ENCODE measurements at places on chromosomes 13 and 19.

DNA sequence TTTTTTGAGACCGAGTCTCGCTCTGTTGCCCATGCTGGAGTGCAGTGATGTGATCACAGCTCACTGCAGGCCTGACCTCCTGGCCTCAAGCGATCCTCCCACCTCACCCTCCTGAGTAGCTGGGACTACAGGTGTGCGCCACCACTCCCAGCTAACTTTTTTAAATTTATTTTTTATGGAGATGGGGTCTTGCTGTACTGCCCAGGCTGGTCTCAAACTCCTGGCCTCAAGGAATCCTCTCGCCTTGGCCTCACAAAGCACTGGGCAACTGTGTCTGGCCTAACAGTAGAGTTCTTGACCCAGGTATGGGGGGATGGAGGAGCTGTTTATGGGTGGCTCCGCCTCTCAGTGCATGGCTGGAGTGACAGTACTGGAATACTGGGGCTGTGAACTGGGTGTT is 59.6 kb downstream of the SMARCA4 start:
- DNase-seq = no peak

- DNase-seq = no peak
Measured at GRCh38 chr13:28046981-28047380, 53.4 kb downstream of the FLT3 start.

GRCh38 chr13:24834902-24835510 is 71.0 kb downstream of the RNF17 start:
- no peak for DNase-seq

DNA sequence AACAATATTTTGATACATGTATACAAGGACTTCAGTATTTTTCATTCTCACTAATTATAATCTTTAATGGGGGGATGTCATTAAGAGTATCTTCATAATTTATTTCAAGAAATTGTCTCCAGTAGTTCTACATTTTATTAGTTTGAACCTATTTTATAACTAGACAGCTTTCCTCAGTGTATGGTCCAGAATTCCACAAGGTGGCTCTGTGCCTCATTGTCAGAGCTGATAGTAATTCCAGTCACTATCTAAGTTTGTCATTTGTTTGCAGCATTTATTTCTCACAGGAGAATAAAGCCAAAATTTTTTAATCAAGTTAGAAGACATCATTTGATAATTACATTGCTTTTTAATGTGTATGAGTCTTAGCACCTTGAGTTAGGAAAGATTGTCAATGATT is 1633.0 kb upstream of the PCDH20 start:
- DNase-seq = no peak

- DNase-seq = no peak
Measured at GRCh38 chr13:63838366-63839110, 2422.9 kb upstream of the PCDH20 start.

DNA sequence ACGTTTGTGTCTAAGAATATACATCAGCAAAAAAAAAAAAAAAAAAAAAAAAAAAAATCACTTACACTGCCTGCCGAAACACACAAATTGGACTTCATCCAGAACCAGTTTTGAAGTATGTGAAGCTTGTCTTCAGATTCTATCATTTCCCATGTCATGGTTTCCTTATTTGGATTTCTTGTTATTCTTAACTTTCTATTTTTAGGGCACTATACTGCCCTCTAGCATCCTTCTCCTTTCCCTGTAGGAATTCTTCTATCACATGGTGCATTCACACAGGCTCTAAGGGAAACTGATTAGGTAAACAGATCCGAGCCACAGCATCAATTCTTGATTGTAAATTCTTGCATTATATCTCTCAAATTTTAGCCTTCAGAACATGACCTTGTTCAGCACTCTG is 1507.5 kb downstream of the OLFM4 start:
- no peak for DNase-seq

DNA sequence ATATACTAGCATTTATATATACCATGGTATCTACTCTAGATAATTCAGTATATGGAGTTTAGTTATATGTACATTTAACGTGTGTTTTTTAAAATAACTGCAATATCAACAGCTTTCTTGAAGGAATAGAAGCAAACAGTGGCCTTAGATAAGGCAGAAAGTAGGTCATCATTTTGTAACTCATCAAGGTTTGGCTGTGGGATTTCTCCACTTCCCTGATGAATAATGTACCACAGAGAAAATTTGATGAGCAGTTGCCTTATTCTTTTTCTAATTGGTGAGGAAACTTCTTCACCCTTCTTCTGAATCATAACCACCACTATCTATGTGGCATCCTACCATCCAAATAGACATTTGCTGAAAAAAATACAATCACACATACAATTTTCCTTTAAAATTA is 590.2 kb upstream of the SPRY2 start:
- DNase-seq = no peak

DNA sequence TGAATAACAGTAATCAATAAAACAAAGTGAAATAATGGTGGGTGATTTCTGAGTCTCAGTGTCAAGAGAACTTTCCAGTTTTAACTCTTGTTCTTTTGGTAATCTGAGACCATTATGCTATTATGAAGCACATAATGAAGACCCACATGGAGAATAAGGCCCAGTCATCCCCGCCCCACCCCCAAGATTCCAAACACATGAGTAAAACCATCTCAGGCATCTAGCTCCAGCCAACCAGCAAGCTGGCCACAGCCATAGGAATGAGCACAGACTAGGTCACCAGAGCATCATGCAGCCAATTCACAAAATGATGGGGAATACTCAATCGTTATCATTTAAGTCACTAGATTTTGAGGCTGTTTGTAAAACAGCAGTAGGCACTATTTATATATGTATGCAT is 1769.0 kb upstream of the PCDH20 start:
- no peak for DNase-seq

GRCh38 chr13:108968566-108968965 is 339.2 kb downstream of the MYO16 start:
- DNase-seq = no peak

DNA sequence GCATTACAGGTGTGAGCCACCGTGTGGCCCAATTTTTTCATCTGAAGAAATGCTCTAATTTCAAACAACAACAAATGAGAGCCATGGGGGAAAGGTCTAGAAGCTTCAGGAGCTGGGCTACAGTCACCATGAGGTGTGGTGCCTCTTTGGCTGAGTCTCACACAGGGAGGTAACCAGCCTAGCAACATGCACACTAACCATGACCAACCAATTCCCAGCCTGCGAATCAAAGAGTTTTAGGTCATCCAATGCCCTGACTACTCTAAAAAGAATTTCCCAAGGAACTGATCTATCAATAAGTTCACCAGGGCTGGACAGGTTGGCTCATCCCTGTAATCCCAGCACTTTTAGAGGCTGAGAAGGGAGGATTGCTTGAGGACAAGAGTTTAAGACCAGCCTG is 29.9 kb downstream of the PBX4 start:
- no peak for DNase-seq

DNA sequence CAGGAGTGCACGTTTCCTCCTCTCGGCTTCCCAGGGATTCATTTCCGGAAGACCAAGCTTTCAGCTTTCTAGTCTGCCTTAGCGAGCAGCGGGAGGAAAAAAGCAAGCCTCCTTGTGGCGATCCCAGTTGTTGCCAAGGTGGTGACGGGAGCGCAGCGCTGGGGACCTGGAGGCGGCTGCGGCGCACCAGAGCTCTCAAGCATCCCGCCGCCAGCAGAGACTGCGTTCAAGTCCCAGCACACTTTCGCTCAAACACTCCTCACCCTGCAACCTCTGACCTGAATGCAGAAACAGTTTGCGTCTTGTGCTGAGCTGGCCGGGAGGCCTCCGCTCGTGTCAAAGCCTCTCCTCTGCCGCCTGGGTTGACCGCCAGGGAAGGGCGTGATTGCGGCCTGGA is 4.9 kb downstream of the GSX1 start:
- no peak for DNase-seq

DNA sequence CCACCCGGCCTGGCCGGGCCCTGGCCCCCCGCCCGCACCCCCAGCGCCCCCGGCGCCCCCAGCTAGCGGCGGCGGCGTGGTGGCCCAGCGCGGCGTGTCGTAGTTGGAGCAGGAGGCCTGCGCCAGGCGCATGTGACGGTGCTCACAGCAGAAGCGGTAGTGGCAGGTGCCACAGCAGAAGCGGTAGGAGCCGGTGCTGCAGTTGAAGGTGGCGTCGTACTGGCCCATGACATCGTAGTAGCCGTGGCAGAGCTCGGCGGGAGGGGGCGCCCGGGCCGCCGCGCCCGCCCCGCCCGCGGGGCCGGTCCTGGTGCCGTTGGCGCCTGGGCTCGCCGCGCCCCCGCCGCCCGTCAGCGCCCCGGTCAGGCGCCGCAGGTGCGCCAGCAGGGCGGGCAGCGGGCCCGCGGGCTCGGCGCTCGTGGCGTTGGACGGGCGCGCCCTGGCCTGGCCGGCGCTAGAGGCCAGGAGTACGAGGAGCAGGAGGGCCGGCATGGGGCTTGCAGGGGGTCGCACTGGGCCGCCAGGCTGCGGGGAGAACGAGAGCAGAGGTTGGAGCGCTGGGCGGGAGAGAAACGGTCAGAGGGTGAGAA is 633 bp downstream of the SHISA7 start:
- no peak for DNase-seq

DNA sequence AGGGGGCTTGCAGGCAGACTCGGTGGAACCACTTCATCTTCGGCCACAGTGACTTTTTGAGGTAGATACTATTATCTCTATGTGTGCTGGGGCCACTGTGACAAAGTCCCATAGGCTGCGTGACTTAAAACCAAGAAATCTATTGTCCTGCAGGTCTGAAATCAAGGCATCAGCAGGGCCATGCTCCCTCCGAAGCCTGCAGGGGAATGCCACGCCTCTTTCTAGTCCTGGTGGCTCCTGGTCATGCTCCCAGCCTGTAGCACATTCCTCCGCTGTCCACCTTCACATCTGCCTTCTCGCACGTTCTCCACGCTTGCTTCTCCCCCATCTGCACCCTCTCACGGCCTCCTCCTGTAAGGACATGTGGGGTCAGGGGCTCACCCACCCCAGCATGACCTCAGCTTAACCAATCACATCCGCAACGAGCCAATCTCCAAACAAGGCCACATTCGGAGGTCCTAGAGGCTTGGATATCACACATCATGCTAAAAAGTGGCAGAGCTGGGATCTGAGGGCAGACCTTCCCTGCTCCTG is 21.0 kb upstream of the RAB20 start:
- no peak for DNase-seq

DNA sequence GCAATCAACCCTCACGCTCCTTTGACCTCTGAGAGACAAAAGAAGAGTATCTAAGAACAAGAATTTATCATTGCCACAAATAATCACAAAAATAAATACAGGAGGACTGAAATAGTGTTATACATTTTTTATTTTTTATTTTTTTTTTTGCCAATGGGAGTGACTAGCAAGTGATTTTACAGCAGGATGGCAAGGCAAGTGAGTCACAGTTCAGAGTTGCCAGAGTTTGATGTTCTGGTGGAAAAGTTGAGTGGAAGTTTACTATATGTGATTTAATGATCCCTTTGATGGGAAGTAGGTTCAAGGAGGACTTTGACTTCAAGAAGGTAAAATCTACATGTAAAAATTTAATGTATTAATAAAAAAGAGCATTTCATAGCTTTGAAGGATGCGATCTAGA is 2691.4 kb downstream of the PCDH9 start:
- no peak for DNase-seq

- no peak for DNase-seq
Measured at GRCh38 chr13:91145571-91146205, 201.8 kb upstream of the MIR17HG start.

DNA sequence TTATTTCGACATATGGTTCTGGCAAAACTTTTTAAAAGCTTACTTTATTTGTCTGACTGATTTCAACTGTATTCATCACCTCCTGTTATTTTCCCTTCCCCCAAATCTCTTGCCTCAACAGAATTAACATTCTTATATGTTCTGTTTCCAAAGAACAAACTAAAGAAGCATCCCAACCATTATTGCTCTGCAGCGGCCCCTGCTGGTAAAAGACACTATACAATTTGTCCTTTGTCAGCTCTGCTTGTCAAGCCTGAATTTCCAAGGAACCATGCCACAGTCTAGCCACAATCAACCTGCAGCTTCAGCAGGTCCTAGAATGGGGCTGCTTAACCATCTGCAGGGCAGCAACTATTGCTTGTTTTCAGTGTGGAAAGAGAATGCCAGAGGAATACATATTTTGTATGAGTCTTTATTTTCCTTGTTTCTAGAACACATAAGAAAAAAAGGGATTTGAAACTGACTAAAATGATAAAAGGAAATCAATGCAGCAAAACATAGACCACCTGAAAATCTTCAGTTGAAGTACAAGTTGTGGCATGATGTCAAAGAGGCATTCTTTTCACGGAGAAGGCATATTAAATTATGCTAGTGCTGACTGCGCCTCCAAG is 845.3 kb downstream of the DIAPH3 start:
- DNase-seq = peak; percentile 50

DNA sequence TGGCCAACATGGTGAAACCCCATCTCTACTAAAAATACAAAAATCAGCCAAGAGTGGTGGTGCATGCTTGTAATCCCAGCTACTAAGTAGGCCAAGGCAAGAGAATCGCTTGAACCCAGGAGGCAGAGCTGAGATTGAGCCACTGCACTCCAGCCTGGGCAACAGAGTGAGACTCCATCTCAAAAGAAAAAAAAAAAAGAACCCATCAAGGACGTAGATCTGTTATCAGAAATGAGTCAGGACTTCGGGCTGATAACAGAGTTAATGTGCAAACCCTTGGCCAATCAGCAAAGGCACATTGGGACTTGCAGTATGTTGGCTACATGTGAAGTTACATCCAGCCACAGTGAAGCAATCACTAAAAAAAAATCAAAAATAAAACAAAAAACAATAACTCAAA is 4.8 kb upstream of the LGALS7B start:
- no peak for DNase-seq

- no peak for DNase-seq
Measured at GRCh38 chr19:48108997-48109782, 1.4 kb downstream of the PLA2G4C start.

DNA sequence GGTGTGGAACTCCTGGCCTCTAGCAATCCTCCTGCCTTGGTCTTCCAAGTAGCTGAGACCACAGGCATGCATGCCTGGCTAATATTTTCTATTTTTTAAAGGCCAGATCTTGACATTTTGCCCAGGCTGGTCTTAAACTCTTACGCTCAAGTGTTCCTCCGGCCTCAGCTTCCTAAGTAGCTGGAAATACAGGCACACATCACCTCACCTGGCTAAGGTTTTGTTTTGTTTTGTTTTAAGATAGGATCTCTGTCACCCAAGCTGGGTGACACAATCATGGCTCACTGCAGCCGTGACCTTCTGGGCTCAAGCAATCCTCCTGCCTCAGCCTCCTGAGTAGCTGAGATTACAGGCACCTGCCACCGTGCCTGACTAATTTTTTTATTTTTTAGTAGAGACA is 5.5 kb upstream of the RLN3 start:
- no peak for DNase-seq

DNA sequence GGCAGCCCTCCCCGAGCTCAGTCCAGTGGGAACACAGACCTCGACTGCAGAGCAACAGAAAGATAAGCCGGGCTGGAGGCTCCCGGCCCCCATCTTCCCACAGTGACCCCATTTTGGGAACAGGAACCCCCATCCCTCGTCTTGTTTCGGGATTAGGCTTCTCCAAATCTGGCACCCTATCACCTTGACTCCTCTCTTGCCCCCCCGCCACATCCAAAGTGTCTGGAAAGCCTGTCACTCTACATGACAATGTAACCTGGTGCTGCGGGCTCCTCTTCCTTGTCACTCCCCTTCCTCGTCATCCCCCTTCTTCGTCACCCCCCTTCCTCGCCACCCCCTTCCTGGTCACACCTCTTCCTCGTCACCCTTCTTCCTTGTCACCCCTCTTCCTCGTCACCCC is 10.1 kb downstream of the PAK4 start:
- DNase-seq = no peak

- no peak for DNase-seq
Measured at GRCh38 chr13:64553411-64554129, 2676.6 kb downstream of the PCDH9 start.
